ENCODE measurements at places on chromosomes 12 and 14.

- DNase-seq: no peak
Observed at GRCh38 chr14:105392131-105393090, 5.9 kb upstream of the TEX22 start.

GRCh38 chr12:66190519-66191370 lies 1.7 kb downstream of the IRAK3 start:
- no peak for DNase-seq

DNA sequence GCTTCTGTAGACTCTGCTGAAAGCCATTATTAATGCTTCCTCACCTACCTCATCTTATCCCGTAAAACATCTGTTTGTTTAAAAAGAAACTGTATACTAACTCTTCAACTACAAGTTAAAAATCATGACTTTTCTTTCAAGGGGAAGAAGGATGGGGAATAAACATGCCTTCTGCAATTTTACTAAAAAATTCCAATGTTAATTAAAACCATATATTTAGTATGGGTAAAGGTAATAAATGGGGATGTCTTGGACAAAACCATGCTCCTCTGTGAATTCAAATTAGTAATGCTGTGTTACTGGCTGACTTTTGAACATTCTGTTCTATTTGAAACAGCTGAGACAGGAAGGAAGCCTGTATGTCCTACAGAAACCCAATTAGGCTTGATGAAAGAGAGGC lies 311.1 kb upstream of the DIO2 start:
- DNase-seq: peak; percentile 29

GRCh38 chr14:39154594-39155189 lies 15.4 kb downstream of the TRAPPC6B start:
- DNase-seq: no peak

DNA sequence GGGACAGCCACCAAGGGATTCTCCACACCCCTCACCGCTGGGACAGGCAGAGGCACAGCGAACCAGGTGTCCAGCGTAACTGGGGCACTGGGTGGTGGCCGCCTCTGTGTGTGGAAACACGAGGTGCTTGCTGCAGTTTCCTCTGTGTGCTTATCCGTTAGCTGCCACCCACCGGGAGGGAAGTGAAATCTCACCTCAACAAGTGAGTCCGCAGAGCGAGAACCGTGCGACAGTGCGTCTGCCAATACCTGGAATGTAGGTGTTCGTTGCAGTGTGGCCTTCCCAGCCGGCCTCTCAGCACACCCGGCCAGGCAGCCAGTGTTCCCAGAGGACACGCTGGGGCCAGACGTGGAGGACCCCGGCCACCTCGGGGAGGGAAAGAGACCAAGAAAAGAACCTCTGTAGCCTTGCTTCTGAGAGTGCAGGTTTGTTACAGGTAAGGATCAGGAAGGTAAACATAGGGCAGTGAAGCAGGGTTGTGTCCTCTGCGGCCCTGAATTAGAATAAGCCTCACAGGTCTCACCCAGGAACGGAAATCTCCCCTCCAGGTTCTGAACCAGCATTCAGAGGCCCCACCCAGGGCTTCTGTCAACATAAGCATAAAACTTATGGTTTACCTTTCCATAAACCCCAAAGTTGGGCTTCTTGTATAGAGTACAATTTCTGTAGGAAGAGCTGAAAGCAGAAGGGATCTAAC lies 1.5 kb downstream of the BCL2L14 start:
- no peak for DNase-seq

DNA sequence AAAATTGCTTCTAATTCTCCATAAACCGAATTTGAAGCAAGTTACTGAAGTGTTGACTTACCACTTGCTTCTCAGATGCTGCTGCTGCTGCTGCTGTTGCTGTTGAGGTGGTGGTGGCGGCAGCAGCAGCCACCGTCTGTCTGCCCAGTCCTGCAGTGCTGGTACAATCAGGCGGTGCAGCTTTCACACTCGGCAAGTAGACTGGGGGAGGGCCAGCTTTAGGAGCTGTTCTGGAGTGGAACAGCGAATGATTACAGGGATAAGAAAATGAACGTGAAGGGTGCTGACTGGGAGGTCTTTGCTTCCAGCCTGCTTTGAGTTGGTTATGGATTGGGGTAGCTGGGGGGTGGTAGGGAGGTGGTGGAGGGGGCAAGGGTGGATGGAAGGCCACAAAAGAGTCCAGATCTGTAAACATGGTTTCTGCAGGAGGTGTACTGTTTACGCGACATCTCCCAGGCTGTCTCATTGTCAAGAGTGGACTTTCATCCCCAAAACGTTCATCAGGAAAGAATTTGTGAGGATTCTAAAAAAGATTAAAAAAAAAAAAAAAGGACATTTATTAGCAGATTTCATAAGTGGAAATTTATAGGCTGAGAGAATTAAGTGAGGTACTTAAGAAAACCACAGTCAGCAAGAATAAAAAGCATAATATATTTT lies 38.8 kb downstream of the UBR7 start:
- DNase-seq: no peak
